ENCODE measurements at places on chromosomes 11 and 22.
A peak's percentile ranks its signal among the peaks of the same experiment; 100 is the strongest.

DNA sequence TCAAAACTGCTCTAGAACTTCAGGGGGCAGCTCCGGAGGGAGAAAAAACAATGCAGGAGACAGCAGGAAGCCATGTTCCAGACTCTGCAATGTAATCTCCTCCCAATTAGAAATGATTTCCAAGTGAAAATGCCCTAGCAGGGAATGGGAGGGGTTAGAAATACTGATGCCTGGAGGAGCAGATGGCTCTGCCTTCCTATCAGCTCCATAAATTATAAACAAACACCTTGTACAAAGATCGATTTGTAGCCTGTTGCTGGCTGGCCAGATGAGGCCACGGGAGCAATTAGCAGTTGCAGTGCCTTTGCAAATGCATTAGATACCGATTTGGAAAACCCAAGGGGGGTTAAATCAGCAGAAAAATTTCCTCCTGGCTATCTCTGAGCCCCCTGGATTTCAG is 46.6 kb upstream of the CHRM4 start:
- DNase-seq: no peak

GRCh38 chr11:47536915-47537314 is 16.0 kb downstream of the CELF1 start:
- DNase-seq: no peak

DNA sequence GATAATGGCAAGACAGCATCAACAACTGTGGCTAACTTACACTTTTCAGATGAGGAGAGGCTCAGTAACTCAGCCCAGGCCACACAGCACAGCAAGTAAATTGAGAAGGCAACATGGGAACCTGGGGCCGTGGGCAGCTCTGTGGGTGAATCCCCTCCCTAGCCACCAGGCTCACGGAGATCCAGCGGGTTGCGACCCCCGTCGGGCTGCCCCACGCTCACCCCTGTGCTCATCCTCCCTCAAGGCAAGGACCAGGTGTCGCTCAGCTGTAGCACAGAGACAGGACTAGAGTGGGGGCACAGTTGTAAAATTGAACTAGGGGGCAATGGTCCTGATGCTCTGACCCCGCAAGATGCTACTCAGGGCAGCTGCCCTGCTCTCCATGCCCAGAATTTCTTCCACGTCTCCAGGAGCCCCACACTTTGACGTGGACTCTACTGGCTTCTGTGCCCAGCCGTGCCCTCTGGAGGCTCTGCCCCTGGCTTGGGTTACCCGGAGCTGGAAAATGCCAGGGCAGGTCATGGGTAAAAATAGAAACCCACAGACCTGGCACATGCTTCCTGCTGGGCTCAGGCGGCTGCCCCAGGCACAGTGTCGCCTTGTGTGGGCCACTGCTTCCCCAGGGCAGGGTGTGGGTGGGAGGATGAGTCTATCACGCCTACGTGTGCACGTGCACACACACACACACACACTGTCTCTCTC is 9.0 kb downstream of the TUBA8 start:
- DNase-seq: no peak

DNA sequence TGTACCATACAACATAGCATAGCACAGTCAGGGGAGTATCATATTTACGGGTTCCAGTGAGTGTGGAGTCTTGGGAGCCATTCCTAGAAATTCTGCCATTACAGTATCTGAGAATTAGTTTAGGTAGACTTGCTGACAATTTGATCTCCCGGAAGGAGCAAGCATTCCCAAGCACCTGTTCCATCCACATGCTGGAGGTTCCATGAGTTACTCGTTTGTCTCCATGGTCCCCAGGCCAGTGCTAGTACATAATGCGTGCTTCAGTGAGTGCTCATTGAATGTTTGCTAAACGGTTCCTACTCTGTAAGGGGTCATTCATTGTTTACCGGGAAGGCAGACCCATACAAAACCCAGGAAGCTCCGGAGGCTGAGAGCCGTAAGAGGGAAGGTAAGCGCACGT is 27.4 kb upstream of the MYOD1 start:
- DNase-seq: no peak

- no peak for DNase-seq
Observed at GRCh38 chr22:32206774-32207758, 2.2 kb upstream of the RFPL2 start.

DNA sequence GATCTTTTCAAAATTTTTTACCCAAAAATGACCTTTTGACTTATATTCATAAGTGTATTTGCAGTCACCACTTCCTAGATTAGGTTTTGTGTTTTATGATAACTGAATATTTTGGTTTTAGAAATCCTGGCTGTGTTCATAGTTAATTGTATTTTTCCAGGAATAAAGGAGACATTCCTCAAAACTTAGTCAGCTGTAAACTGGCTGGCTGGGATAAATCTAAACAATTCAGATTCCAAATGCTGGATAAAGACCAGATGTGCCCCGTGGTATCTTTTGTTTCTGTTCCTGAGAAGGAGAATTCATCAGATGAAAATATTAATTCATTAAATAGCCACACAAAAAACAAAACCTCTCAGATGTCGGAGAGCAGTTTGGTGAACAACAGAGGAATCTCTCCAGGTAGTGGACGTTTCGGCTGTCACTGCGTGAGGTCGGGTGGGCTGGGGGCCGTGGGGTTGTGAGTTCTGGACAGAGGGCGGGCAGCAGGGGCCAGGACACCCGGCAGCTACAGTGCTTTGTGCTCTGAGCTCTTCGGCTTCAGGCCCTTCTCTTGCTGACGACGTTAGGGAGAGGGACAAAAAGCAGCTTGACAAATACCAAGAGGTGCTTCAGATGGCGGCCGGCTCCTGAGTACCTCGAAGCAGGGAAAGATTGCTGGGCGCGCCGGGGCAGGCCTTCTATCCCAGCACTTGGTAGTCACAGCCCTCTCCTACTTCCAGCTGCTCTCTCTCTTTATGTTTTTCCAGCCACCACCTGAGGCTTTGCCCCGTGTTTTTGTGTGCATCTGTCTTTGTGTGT is 24.6 kb downstream of the MOV10L1 start:
- no peak for DNase-seq

- DNase-seq: no peak
Observed at GRCh38 chr22:31800065-31800464, 46.2 kb downstream of the DEPDC5 start.

GRCh38 chr11:108501396-108501795 is 3.2 kb upstream of the POGLUT3 start:
- no peak for DNase-seq

DNA sequence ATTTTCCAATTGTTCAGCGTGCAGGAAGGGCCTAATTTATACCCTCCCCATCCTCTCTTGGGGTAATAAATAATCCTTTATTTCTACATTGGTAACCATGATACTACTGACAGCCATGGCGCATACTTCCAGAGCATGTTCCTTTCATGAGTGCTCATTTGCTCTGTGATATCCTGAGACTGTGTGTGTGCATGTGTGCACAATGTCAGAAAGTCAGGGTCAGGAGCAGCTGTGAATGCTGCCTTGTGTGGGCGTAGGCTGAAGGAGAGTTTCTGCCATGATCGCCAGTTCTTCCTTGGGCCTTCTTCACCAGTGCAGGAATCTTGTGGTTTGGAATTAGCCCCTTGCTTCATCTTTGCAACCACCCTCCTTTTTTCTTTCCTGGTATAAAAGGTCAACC is 10.2 kb downstream of the TUBA8 start:
- DNase-seq: no peak

- DNase-seq: peak; percentile 96
Observed at GRCh38 chr11:65988791-65989592, 13.0 kb downstream of the EIF1AD start.

DNA sequence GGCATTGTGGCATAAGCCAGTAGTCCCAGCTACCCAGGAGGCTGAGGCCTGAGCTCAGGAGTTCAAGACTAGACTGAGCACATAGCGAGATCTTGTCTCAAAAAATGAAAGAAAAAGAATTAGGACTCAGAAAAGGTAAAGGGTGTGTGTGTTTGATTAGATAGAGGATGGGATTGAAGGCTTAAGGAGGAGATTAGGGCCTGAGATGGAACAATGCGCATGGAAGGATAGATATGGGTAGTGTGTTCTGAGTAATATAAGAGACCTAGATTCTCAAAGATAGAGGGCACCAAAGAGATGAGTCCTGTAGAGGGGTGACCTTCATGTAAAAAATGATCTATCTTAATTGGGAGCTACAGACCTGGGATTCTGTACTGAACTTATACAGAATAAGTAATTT is 17.3 kb upstream of the RAB30 start:
- no peak for DNase-seq

GRCh38 chr22:11627436-11627797 is 3900.6 kb upstream of the OR11H1 start:
- no peak for DNase-seq

Measured in renal pelvis (tissue), 12 donors.